ENCODE measurements at places on chromosomes 16 and 17.

- no peak for DNase-seq
These were observed 399 bp downstream of the STX1B start for GRCh38 chr16:31009894-31010584.

DNA sequence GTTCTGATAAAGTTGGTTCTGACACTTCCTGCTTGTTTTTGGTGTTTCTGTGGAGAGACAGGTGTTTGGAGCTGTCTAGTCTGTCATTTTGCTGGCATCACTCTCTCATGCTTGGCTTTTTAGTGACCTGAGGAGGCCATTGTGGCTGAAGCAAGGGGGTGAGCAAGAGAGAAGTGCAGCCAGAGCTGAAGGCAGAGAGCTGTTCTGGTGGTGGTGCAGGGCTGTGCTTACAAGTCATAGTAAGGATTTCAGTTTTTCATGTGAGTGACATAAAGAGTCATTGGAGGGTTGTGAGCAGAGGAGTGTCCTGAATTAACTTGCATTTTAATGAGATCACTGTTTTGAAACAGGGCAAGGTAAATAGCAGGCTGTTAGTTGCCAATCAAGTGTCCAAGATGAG, 97.5 kb downstream of the CHD9 start:
- DNase-seq = no peak

DNA sequence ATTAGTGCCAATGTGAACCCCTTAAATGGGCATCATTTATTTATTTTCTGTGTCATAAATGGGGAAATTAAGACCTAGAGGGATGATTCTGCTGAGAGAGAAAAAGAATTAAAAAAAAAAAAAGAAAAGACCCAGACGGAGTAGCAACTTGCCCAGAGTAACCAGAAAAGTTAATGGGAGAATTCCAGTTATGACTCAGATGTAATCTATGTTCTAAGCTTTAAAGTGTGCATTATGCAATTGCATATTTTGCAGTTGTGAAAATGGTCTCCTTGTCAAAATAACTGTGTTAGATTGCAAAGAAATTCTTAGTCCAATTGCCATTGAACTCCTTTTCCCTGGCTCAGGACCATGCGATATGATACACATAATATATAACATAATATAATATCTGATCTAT, 38.6 kb upstream of the TBX2 start:
- no peak for DNase-seq

DNA sequence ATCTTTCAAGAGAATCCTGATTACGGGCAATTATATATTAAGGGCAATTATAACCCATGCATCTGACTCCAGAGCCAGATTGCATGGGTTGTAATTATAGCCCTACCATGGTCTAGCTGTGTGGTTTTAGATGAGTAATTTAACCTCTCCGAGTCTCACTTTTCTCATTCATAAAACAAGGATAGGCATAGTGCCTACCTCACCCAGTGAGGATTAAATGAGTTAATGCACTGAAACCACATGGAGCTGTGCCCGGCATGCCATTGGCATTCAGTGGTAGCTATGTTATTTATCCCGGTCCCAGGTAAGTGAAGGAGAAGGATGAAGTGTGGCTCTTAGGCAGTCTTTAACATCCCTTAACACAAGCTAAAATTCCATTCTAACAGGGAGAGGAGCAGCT, 6.3 kb downstream of the SNX20 start:
- DNase-seq = no peak

DNA sequence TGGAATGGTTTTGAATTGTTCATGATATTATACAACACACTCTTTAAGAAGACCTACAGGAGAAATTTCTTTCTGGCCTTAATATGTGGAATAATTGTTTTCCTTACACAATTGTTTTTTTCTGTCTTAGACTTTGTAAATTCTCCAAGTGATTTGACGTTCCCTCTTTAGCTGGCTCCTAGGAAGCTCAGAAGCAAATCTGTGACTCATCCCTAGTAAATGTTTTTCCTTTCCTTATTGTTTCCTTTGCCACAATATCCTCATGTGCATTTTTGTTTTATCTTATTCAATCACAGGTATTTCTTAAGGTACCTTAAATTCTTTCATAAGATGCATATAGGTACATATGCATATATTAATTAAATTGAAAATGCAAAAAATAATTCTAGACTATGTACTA, 13.5 kb downstream of the KIAA0753 start:
- DNase-seq = no peak

- DNase-seq = no peak
These were observed 198.0 kb upstream of the MPHOSPH6 start for GRCh38 chr16:82368041-82368440.

- no peak for DNase-seq
These were observed 147.5 kb upstream of the CIBAR2 start for GRCh38 chr16:85259832-85260167.

GRCh38 chr17:21500064-21500463, 123.9 kb downstream of the KCNJ12 start:
- no peak for DNase-seq

- peak; percentile 6 for DNase-seq
These were observed 36.4 kb downstream of the SNX20 start for GRCh38 chr16:50644729-50645128.

GRCh38 chr17:38685491-38685890, 10.7 kb upstream of the EPOP start:
- no peak for DNase-seq

DNA sequence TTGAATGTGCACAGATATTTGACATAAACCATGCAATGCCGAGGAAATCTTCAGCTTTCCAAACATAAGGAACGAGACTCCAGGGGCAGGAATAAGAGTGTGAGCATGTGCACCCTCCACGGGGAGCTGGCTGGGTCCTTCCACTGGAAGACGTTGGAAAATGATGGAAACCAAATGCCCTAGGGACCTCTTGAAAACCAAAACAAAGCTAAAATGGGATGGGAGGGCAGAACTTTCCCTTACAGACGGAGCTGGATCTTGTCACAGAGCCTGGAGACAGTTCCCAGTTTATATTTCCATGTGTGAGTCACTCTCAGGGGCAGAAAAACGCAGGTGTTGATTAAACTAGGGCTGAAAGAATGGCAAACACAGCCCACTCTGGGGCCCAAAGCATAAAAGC, 34.4 kb upstream of the DNAH17 start:
- no peak for DNase-seq

DNA sequence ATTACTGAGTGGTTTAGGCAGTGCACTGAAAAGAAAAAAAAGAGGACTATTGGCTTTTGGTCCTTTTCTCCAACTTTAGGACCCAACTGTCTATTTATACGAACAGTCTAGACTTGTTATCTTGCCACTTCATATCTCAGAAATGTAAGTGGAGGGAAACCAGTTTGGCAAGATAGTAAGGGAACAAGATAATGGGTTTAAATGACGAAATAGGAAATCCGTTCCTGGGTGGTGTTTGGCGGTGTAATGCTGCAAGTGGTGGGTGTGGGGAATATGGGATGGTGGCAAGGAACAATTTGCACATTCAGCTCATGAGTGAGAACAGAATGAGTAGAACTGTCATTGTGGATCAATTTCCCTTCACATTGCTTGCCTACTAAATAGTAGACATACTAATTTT, 44.7 kb downstream of the GRB7 start:
- no peak for DNase-seq

DNA sequence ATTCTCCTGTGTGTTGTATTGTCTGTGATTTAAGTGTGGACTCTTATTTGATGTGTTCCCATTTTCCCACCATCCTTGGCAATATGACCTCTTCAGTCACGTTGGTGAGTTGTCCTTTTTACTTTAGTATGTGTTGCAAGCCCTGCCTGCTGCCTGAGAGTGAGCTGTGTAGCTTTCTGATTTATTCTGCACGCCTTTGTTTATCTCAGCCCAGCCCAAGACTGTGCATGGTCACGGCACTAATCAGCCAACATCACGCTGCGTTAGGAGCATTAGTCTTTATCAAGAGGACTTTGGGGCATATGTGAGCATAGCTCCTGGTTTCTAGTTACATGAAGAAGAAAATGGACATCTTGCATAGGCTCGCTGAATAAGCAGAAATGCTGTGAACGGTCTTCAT, 6.0 kb downstream of the TOM1L1 start:
- DNase-seq = peak; percentile 10

- no peak for DNase-seq
These were observed 1.2 kb downstream of the GPRC5B start for GRCh38 chr16:19883296-19883965.

GRCh38 chr17:81656118-81656743, at the start of gene PDE6G:
TSS of gene PDE6G (minus strand) at chr17:81656542. CDS start at chr17:81653305, 3,237 bp downstream.
- DNase-seq = peak; percentile 55

DNA sequence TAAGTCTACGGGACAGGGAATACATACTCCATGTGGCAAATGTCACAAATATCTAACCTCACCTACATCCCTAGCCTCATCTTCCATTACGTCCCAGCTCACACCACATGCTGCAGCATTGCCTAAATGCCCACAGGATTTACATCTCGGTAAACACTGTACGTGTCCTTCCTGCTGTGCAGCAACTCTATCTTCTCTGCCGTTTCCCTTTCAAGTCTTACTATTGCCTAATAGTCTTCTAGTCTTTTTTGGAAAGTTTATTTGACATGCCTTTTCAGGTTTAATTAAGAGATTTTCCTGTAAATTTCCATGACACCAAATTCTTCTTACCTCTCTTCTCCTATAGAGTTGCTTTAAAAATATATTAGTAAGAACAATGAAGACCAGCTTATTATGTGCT, 120.5 kb downstream of the HS3ST4 start:
- DNase-seq = no peak

DNA sequence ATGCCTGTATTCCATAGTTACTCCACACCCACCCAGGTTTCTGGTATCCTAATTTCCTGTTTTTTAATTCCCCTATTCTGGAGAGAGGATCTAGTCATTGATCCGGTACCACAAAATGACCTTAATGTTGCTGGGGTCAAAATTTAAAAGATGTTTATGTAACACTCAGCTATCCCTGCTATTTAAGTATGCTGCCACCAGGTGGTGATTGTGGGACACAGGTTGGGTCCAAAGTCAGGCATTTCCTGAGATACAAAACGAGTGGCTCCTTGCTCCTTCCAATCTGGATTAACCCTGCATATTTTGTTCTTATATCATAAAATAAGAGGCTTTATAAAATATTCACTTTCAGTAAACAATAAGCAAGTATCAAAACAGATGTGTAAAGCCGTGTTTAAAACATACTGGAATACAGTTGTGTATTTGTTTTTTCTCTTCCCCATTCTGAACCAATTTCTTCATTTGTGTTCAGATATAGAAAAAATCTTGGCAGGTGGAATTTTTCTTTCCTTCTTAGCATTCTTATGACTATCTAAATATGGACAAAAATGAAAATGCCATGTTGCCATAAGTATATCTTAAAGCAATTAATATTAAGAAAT, 16.3 kb downstream of the HS3ST4 start:
- DNase-seq = peak; percentile 36

GRCh38 chr17:19274893-19275292, 37.7 kb downstream of the EPN2 start:
- DNase-seq = no peak

GRCh38 chr17:51132964-51133319, 12.3 kb upstream of the SPAG9 start:
- DNase-seq = no peak
